Activated naive CD4-positive, alpha-beta T cell (primary cell): ENCODE measurements at places on chromosomes 16 and 17.

GRCh38 chr16:85390511-85391174 is 222.5 kb upstream of the GSE1 start:
- DNase-seq = no peak

GRCh38 chr17:43365356-43365755 is 33.4 kb upstream of the ARL4D start:
- no peak for DNase-seq

DNA sequence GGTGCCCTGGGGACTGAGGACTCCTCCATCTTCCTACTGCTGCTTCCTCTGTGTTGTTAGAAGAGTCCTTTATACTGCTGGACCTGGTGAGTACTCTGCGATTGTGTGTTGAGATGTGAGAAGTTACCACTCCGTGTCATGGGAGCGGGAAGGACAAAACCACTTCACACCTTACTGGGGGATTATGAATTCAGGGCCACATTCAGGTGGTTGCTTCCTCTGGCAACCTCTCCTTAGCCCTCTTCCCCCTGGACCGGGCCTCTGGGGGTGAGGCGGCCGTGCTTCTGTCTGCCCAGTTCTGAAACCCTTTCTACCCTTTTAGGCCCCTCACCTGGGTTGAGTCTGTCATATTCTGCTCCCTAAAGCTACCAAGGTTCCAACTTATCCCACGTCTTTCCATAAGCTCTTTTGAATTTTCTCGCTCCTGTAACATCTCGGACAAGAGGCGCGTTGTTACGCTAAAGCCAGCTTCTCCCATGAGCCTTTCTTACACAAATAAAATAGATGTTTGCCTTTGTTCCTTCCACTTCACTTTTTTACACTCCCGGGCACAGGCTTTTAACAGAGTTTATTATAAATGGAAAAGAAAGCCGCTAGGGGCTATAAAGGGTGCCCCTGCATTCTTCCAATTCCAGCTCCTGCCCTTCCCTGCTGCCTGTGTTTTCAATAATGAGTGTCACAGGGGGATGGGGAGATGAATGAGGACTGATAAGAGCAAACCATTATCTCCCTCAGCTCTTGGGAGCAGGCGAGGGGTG is 20.7 kb upstream of the CDH13 start:
- no peak for DNase-seq

GRCh38 chr17:21132428-21132827 is 5.7 kb downstream of the DHRS7B start:
- no peak for DNase-seq
